Bronchial smooth muscle cell (primary cell): ENCODE measurements at places on chromosomes 16 and 17. TPM values are rescaled to one million over a fixed set of nuclear protein-coding genes. Genes with fewer than 3 reads are reported as not detected.

Gene TRIM25
- total RNA-seq = 16.4 and 17.2 TPM in 2 replicates

Gene KCNH6
- total RNA-seq = not detected in 2 replicates

Gene ARHGAP44
- total RNA-seq = 0.95 and 1.0 TPM in 2 replicates

Gene MYH3
- total RNA-seq = 0.16 and 0.60 TPM in 2 replicates

Gene COPZ2
- total RNA-seq = 102 and 129 TPM in 2 replicates

Gene NPTX1
- total RNA-seq = 37.2 and 118 TPM in 2 replicates

Gene CA4
- 0.09 TPM in 1 of 2 replicates, not detected in the other for total RNA-seq

Gene CDK3
- 1.4 and 3.0 TPM in 2 replicates for total RNA-seq

Gene KRTAP4-1
- not detected in 2 replicates for total RNA-seq

Gene CHRNE
- 0.47 and 1.2 TPM in 2 replicates for total RNA-seq

Gene TP53TG3E
- total RNA-seq = not detected in 2 replicates

Gene SKAP1
- total RNA-seq = not detected in 2 replicates
